ENCODE measurements at places on chromosomes 5 and 9.
A peak's percentile ranks its signal among the peaks of the same experiment; 100 is the strongest.

GRCh38 chr5:38417658-38418017, 138.8 kb downstream of the LIFR start:
- no peak for DNase-seq

GRCh38 chr5:68762201-68762600, 331.6 kb upstream of the SLC30A5 start:
- no peak for DNase-seq

- no peak for DNase-seq
These were observed 21.9 kb downstream of the NIM1K start for GRCh38 chr5:43213951-43214350.

DNA sequence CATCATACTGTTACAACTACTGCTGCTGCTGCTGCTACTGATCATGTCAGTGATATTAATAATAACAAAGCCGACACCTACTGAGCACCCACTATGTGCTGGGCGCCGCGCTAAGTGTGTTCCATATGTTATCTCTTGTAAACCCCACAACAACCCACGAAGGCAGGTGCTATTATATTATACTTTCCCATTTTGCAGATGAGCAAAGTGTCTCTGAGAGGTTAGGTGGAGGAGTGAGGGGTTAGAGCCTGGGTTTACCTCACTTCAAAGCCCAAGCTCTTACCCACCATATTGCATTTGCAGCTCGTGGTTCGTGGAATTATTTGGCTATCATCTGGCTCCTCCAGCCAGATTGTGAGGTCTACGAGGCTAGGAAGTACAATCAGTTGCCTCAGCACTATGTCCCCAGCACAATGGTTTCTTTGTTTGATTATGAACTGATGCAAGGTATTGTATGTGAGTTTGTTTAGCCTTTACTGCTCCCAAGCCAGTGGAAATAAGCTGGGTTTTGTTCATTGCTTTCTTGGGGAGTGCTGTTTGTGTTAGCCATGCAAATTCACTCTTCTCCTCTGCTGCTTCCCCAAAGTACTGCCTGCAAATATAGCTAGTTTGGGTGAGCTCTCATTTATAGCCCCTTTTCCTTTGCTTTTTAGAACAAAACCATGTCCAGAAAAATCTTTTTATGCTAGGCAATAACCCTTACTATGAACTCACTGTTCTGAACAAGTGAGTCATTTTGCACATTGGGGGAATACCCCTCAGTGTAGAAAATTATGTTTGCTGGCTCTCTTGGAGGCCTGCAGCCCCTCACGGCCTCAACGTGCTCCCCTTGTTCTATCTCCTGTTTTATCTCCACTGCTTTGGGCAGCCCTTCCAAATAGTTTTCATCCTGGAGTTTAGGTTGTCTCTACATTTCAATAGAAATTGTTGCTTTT, 47.9 kb downstream of the ALG2 start:
- no peak for DNase-seq

DNA sequence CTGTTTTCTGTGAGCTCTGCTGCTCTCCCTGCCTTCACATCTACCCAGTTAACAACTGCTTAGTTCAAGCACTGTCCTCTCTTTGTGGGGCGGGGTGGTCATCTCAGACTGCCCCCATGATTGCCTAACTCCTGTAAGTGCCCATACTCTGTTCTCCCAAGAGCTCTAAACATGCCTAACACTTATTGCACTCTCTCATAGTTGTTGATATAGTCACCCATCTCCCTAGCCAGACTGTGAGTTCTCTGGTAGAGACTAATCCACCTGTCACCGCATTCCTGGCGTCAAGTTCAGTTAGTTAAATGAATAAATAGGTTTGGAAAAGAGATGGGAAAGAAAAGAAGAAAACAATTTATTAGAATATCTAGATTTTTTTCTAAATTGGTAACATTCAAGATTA, 18.3 kb upstream of the MUSK start:
- no peak for DNase-seq

- no peak for DNase-seq
These were observed 1037.8 kb downstream of the NR2F1-AS1 start for GRCh38 chr5:92543201-92543600.

DNA sequence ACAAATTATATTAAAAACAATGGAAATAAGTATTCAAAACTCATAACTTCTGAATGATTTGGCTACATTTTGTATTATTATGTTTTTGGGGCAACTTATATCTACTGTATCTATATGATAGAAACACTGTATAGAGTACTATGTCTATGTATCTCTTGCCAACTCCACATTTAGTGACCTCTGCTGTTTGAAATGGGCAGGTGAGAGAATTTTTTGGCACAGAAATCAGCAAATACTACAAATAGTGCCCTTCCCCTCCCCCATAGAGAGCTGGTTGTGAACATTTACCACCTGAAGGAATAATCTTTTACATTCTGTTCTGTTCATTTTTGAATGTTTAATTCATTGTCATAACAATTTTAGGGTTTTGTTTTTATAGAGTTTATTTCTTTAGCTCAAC, 545.3 kb downstream of the PDE4D start:
- no peak for DNase-seq

DNA sequence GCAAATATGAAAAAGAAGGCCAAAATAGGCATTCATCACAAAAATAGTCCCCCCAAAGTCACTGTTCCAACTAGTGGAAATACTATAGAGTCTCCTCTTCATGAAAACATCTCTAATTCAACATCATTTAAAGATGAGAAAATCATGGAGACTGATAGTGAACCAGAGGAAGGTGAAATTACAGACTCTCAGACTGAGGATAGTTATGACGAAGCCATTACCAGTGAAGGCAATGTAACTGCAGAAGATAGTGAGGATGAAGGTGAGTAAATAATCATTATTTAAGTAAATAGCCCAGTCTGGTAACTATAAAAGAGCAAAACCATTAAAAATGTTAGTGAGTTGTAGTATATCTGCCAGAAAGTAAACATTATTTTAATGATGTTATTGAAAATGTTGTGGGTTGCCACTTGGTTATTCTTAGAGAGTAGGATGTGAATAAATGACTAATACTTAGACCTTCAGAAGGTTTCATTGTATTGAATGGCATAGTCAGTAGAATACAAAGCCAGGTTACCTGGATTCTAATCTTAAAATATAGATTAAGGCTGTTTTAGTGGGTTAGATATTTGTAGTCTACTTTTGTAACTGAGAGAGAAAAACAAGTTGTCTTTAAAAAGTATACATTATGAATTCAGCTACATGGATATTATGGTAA, 16.3 kb downstream of the AGGF1 start:
- DNase-seq: no peak

DNA sequence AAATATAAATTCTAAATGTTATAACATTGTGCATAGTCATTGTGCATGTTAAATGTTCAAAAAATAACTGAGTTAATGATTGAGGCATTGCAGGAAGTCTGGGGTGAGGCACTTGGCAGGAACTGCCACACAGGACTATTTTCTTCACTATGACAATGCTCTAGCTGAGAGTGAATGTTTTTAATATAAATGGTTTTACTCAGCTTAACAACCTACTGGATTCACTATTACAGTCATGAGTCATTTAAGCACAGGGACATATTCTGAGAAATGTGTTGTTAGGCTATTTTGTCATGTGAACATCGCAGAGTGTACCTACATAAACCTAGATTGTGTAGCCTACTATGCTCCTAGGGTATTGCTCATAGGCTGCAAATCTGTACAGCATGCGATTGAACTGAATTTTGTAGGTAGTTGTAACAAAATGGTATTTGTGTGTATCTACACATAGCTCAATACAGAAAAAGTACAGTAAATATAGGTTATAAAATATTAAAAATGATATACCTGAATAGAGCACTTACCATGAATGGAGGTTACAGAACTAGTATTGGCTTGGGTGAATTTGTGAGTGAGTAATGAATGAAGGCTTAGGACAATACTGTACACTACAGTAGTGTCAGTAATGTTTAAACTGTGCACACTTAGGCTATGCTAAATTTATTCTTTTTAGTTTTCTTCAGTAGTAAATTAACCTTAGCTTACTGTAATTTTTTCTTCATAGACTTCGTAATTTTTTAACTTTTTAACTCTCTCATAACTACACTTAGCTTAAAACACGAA, 346.1 kb upstream of the PTGER4 start:
- peak; percentile 72 for DNase-seq

DNA sequence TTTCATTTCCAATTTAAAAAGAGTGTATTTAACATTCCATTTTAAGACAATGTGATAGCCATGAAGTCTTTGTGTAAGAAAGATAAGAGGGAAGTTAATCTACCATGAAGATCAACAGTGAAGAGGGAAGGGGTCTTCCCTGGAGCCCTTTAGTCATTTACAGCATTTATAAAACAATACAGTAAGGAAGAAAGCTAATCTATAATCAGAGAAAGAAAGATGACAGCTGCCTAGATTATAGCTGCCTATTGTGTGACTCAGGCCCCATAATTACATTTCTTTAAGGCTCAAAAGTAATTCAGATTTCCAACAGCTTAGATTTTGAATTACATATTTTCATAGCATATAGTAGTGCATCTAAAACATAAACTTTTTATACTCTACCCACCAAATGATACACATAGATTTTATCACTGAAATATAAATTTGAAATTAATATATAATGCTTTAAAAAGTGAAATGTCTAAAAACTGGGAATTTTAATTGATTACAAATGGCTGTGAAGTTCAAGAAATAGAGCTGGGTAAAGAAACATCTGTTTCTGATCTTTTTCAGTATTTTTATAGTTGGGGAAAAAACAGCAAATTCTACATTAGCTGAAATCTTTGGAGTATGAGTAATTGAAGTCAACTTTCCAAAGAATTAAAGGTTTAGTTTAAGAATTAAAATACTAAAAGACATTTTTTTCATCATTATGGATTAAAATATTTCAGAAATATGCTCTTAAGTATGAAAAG, 89.6 kb downstream of the RIC1 start:
- DNase-seq: no peak

DNA sequence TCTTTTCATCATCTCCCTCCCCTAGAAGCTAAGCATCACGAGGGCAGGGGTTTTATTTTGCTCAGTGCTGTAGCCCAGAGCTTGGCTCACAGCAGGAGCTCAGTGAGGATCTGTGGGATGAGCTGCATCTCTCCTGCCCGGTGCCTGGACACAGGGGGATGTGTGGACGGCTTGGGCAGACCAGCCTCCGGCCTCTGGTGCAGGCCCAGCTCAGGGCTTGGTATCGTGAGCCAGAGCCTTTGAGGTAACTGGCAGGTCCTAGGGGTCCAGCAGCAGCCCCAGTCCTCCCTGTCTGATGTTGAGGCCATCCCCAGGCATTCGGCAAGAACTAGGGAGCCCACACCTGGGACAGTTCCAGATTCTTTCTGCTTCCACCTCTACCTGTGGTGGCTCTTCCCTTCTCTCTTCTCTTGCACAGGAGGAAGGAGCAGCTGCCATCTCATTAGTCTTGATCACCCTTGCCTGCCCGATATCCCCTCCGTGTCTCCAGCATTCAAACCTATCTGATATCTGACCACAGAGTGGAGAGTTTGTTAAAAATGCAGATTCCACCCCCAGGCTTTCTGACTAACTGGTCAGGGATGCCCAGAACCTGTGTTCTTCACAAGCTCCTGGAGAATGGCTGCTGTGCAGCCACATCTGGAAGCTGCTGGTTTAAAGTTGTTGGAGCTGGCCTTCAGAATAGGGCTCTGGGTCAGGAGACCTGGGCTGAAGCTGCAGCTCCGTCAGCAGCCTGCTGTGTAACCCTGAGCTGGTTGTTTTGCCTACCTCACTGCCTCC, 7.9 kb upstream of the SLC6A7 start:
- no peak for DNase-seq

- no peak for DNase-seq
These were observed 80.9 kb upstream of the CPEB4 start for GRCh38 chr5:173807181-173807655.

- DNase-seq: no peak
These were observed 15.3 kb upstream of the SLC9A3 start for GRCh38 chr5:539469-540070.

DNA sequence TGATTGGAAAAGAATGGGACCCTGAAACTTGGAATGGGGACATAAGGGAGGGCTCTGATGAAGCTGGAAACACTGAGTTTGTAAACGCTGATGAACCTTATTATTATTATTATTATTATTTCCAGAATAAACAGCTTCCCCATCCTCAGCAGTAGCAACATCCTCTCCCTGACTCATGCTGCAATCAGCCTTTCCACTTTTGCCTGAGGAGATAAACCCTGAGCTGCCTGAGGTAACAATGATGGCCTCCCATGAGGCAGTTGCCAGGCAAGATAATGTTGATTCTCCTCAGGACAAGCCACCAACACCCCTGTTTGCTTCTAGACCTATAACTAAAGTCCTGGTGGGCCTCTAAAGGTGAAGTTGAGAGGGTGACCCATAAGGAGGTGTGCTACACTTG, 139.2 kb upstream of the ATP10B start:
- no peak for DNase-seq

GRCh38 chr5:112276991-112277390, 142.1 kb downstream of the EPB41L4A start:
- no peak for DNase-seq

GRCh38 chr5:178307267-178308045, 74.9 kb upstream of the PHYKPL start:
- no peak for DNase-seq

DNA sequence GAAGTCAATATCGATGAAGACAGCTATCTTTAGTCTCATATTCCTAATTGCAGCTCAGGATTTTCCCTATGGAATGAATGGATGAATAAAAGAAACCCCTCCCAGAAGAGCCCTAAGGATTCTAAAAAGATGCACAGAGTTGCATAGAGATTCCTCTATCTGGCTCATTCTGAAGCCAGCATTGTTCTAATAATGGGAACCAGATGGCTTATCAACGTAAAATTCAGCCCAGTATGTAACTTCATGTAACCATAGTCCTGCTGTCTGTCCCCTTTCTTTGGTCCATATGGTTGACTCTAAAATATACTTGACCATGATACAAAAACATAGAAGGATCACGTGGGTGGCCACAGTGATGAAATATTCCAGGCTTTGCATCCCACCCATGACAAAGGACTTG, 508.6 kb downstream of the RASEF start:
- DNase-seq: no peak

GRCh38 chr9:87884578-87885459, 2.1 kb downstream of the SPATA31E1 start:
- no peak for DNase-seq

DNA sequence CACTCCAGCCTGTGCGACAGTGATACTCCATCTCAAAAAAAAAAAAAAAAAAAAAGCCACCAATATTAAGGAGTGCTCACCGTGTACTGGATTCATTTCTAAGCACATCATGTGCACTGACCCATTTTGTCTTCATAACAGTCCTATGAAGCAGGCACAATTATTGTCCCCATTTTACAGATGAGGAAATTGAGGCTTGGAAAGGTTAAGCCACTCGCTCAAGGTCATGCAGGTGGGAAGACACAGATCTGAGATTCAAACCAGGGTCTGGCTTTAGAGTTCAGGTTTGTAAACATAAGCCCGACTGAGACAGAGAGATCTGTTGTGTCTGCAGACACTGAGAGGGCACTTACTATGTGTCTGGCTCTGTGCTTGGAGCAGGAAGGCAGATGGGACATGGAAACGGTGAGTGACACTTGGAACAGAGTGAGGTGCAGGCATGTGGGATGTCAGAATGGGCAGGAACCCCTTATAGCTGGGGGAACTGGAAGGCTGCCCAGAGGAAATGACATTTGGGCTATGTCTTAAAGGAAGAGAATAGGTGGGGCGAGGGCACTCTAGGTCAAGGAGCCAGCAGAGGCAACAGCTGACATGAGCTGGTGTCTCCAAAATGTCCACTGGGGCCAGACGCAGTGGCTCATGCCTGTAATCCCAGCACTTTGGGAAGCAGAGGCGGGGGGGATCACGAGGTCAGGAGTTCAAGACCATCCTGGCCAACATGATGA, 69.9 kb downstream of the STK10 start:
- no peak for DNase-seq

- no peak for DNase-seq
These were observed 202.7 kb downstream of the SPATA31D1 start for GRCh38 chr9:82191082-82191770.
